ENCODE measurements at places on chromosomes 12 and 14.

DNA sequence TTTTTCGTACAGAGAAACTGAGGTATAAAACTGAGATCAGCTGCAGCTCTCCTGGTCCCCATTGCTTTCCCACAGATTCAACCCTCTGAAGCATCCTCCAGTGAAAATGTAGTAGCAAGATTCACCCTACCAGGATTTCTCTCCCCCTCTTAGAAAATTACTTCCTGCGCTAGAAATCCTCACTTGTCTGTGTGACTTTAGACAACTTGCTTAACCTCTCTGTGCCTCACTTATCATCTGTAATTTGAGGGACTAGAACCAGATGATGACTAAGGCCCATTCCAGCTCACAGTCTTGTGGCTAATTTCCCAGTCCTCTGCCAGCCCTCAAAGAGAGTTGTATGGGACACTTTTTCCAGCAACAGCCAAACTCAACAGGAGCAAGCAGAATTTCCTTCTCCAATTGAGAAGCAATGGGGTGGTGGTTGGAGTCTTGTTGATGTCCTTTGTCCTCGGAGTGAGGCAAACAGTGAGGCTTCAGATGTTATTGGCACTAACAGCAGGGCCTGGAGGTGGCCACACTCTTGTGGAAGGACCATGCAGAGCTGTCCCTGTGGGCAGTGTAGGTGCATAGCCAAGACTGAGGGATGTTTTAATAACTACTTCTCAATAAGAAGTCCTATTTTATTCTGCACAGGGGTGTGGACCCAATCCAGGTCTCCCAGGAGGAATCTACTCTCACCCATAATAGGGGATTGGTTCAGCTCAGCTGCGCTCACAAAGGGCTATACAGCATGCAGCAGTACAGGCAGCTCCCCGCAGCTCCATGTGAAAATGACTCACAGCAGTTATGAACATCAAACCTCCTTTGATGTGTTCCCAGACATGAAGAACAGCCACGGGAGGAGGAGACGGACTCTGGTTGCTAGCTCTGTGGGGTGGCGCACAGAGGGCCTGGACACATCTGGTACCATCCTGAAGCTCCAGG is 200.1 kb downstream of the DAD1 start:
- DNase-seq: peak; percentile 68

GRCh38 chr12:8742501-8742900 is 44.7 kb downstream of the RIMKLB start:
- DNase-seq: no peak

DNA sequence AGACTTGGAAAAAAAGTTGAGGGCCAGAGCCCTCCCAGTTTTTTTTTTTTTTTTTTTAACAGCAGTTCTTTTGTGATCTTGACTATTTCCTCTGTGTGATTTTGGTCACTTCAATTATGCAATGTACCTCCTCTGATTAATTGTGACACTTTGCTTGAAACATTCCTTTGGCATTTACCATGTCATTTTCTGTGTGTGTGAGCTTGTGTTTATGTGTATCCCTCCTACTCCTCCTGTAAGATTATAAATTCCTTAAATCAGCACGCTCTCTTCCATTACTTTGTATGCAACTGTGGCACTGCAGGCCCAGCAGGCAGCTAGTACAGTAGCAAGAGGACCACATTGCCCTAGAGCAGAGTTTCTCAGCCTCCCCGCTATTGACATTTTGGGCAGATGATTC is 33.2 kb upstream of the GALNT16 start:
- DNase-seq: no peak

DNA sequence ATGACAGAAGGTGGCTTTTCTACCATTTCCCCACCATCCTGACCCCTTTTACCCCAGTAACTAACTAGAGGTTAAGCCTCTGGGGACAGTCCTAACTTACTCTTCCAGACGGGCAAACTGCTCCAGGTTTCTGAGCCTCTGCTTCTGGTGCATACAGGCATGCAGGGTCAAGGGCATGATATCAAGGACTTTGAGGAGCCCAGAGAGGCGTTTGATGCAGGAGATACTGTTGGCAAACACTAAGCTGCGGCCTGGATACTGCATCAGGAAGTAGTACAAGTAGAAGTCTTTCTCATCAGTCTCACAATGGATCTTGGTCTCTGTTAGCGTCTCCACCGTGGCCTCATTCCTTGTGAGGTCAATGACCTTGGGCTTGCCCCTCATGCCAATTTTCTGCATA is 21.0 kb downstream of the DDX24 start:
- no peak for DNase-seq

- peak; percentile 43 for DNase-seq
Measured at GRCh38 chr12:10220398-10221077, 7.9 kb downstream of the GABARAPL1 start.

DNA sequence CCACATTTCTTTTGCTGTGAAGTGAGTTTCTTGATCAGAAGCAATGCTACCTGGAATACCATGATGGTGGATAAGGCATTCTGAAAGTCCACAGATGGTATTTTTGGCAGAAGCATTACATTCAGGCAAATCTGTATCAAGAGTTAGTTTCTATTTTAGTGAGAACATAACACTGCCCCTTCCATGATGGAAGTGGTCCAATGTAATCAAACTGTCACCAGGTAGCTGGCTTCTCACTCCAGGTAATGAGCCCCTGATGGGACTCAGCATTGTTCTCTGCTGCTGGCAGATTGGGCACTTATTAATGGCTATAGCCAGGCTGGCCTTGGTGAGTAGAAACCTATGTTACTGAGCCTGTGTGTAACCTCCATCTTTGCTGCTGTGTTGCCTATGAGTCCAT is 80.7 kb downstream of the KCNA5 start:
- no peak for DNase-seq

DNA sequence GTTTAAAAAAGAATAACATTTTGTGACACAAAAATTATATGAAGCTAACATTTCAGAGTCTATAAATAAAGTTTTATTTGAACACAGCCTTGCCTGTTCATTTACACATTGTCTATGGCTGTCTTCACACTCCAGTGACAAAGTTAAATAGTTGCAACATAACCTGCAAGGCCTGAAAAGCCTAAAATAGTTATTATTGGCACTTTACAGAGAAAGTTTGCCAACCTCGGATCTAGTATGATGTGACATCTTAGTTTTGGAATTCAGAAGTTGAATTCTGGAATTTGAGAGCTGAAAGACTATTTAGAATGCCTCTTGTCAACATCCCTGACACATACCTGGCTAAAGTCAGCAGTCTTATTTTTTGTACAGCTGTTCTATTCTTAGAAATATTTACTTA is 68.3 kb downstream of the DYRK2 start:
- no peak for DNase-seq

GRCh38 chr14:100165831-100166440 is 6.5 kb upstream of the DEGS2 start:
- no peak for DNase-seq

DNA sequence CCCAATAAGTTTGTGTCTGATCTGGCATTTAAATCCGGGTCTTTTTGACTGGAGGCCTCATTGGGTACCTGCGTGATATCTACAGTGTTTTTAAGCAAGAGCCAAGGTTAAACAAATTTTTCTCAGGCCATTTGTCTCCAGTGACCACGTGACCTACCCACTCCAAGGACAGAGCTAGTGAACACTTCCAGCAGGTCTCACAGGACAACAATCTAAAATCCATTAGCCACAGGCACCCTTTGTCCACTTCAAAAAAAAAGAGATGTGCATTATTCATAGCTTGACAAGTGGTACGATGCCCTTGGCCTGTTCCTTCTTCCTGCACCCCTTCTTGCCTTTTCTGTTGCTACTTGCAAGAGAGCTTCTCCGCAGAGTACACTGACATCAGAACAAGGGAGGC is 109.6 kb upstream of the GSC start:
- DNase-seq: no peak

- DNase-seq: no peak
Measured at GRCh38 chr14:41498959-41499358, 107.7 kb upstream of the LRFN5 start.

DNA sequence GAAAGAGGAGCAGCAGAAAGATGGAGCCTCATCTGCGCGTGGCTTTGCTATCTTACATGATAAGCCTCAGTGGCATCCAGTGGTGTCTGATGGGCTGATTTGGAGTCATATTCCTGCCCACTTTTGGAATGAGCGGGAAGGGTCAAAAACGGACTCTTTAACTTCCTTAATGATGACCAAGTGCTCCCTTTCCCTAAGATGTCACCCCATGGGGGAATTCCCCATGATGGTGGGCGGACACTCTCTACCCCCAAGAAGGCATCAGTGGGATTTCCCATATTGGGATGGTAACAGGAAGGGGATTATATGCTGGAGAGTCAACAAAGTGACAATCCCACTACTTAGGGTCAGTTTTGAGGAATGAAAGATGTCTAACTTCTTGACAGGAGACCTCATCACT is 110.9 kb downstream of the GPATCH2L start:
- DNase-seq: no peak

- DNase-seq: no peak
Measured at GRCh38 chr12:104494793-104495158, 38.0 kb downstream of the CHST11 start.

- DNase-seq: no peak
Measured at GRCh38 chr12:29769162-29769858, 14.4 kb downstream of the TMTC1 start.

- DNase-seq: no peak
Measured at GRCh38 chr14:52189325-52189724, 78.2 kb upstream of the PTGDR start.

DNA sequence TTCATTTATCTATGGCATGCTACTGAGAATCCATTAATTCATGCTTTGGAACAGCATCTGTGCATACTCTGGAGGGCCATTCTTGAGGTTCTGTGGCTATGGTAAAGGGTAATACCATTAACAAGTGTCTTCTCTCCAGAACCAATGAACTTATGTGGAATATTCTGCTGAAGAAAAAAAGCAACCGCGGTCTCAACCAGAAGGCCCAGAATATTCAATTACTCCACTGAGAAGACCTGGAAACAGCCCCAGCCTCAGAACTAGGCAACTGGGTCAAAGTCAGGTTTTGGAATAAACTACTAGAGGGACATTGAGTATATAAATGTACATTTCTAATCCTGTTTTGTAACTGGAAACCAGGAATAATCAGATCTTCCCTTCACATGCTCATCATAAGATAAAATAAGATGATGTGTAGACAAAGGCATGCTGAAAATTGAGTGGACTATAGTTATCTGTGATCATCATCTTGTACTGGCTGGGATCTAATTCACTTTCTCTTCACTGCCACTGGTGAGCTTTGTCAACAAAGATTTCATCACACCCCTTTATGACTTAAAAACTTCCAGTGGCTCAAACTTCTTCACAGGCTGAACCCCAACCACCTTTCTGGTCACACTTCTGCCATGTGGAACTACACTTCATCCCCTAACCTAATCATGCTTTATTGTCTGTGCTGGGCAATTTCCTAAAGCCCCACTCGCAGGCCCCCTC is 6.0 kb downstream of the SPTB start:
- DNase-seq: no peak

DNA sequence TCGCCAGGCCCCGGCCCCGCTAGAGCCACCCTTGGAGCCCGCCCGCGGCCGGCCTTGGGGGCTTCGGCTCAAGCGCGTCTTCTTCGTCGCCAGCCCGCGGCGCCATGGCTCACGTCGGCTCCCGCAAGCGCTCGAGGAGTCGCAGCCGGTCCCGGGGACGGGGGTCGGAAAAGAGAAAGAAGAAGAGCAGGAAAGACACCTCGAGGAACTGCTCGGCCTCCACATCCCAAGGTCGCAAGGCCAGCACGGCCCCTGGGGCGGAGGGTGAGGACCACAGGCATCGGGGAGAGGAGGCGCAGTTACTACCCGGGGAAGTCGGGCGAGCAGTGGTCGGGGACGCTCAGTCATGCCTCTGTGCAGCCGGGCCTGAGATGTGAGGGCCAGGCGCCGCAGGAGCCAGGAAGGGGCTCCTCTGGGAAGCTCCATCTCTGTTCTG is 573 bp downstream of the ARL6IP4 start:
- peak; percentile 30 for DNase-seq

DNA sequence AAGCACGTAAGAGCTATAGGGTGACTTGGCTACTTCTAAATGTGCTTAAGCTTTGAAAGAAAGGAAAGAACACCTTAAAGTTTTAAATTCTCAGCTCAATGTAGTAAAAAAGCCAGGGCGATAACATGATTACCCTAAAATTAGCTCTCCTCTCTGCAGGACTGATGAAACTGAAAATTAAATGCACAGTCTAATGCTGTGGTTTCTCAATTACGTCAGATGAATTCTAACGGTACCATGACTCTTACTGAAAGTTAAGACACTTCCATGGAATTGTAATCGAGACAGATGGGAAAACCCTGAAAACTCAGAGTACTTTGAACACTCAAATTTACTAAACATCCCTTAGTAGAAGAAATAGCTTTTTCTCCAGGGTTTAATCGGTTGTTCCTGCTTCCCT is 25.9 kb upstream of the PRKD1 start:
- no peak for DNase-seq

- no peak for DNase-seq
Measured at GRCh38 chr12:40742041-40742440, 49.8 kb downstream of the CNTN1 start.

All from head of caudate nucleus (tissue), 42 donors.